ENCODE measurements at places on chromosomes 3 and 15. TPM values are rescaled to one million over a fixed set of nuclear protein-coding genes. Genes with fewer than 3 reads are reported as not detected.

Gene THRB
- not detected for total RNA-seq

DNA sequence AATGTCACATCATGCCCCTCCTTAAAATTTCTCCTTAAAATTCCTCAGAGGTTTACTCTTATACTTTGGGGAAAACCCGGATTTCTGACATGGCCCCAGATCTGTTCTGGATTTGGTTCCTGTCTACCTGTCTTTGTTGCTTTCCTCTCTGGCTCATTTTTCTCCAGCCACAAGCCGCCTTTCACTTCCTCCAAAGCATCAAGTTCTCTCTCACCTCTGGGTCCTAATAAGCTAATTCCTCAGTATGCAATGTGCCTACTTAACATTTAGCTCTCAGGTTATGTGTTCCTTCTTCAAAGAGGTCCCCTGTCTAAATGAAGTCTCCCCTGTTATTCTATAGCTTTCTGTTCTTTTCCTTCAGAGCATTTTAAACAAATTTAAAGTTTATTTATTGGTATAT is 16.1 kb downstream of the HMG20A start:
- no peak for DNase-seq

- no peak for DNase-seq
These were observed 101.7 kb downstream of the ADCY5 start for GRCh38 chr3:123347205-123347604.

GRCh38 chr15:63877713-63878271 is 44.0 kb upstream of the HERC1 start:
- no peak for DNase-seq

DNA sequence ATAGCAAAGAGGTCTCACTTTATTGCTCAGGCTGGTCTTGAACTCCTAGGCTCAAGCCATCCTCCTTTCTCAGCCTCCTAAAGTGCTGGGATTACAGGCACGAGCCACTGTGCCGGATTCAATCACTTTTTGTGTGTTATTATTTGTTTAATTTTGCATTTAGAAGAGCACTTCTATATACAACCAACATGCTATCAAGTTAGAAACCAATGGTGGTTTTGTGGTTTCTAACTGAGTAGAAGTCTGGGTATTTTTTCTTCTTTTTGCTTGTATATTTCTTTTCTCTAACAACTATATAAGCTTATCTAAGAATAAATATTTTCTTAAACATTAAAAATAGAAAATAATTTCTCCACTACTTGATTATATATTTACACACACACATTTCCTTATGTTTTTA is 86.7 kb downstream of the PEAK1 start:
- no peak for DNase-seq

- no peak for DNase-seq
These were observed 239.6 kb downstream of the GBE1 start for GRCh38 chr3:81521855-81522254.

All from activated CD4-positive, alpha-beta memory T cell treated with anti-CD3 and anti-CD28 coated beads for 36 hours (primary cell).